ENCODE measurements at places on chromosomes 13 and 19.

DNA sequence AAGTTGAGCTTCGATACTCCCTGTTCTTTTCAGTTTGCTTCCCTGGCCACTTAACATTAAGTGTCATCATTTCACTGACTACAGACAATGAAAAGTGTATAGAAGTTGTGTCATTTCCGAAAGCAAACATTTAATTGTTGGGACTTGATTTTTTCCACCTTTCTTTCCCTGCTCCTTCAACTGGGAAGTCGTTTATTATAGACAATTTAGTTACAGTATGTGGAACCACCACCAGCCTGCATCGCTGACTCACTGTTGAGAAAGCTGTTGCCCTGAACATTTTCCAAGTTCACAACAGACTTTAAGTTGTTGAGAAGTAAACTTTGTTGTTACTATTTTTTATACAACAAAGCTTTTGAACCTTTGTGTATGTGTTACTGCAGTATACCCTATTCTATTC lies 788.4 kb upstream of the PRR20A start:
- DNase-seq: no peak

- DNase-seq: no peak
These were observed 42.8 kb upstream of the SLC46A3 start for GRCh38 chr13:28761586-28761985.

DNA sequence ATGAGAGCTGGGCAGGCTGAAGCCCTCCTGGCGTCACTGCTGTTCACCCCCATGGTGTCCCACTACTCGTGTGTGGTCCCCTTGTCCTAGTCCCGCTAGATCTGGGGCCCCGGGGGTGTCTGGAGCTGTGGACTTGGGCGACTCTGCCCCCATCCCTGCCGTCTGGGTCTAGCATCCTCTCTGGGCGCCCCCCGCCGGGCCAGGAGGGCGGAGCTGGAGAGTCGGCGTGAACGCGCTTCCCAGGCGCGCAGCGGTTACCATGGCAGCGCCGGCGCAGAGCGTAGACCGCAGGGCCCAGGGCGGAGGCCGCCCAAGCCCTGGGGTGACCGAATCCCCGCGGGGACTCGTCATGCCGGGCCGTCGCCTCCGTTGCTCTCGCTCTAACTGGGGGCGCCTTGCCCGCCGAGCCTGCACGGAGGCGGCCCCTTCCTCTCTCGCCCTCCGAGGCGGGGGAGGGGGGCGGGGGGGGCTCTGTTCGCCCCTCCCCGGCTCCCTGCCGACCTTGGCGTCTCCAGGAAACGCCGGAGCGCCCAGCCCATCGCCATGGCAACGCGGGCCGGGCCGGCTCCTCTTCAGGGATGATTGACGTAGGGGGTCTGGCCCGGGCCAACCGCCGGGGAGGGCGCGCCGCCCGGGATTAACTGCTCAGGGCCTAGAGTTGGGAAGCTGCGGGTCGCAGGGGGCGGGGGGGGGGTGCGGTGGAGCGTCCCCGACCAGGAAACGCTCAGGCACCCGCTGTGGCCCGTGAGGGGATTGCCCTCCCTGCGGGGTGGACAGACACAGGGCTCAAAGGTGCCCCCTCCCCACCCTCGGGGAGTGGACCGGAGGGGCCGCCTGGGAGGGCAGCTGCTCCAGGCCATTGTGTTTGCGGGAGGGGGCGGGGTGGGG lies 8.9 kb downstream of the ISYNA1 start:
- DNase-seq: peak; percentile 69

DNA sequence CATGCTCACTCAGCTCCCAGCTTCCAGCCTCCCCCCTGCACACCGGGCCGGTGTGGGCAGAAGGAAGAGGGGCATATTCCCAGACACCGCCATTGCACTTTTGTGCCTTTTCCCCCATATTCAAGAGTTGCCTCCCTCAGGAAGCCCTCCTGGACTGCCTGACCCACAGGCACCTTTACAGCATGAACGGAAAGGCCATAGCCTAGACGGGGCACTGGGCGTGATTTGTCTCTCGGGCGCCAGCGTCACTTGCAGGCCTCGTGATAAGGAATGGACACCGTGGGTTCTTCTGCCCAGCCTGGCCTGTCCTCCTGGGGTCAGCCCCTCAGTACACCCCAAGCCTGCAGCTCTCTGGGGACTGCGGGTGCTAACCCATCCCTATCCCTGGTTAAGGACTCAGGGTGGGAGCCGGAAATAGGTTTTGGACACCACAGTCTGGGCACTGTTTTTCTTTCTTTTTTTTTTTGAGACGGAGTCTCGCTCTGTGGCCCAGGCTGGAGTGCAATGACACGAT lies 933 bp upstream of the UQCR11 start:
- DNase-seq: no peak

DNA sequence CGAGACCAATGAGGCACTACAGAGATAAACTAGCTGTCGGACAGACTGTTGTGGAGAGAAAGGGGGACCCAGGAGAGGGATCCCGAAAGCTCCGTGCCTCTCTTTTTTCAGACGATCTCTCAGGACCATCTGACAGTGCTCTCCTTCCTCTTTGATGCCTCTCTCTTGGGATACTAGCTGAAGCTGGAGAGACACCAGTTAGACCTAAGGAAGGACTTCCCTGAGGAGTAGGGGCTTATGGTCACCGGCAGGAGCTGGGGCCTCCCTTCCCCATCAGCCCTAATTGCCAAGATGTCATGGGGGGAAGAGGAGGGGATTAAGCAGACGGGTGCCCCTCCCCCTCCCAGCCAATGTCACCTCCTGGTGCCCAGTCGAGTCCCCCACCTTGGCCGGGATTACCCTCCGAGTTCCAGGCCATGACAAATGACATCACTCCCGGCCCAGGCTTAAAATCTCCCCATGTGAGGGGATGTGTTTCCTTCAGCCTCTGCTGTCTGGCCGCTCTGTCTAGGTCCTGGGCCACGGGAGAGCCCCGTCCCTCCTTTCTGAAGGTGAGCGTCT lies at the start of gene CRX:
CRX (plus strand) TSS at position 478 of the 561 bp plus-strand sequence. CDS start 12,507 bp downstream, outside the sequence.
- DNase-seq: no peak

DNA sequence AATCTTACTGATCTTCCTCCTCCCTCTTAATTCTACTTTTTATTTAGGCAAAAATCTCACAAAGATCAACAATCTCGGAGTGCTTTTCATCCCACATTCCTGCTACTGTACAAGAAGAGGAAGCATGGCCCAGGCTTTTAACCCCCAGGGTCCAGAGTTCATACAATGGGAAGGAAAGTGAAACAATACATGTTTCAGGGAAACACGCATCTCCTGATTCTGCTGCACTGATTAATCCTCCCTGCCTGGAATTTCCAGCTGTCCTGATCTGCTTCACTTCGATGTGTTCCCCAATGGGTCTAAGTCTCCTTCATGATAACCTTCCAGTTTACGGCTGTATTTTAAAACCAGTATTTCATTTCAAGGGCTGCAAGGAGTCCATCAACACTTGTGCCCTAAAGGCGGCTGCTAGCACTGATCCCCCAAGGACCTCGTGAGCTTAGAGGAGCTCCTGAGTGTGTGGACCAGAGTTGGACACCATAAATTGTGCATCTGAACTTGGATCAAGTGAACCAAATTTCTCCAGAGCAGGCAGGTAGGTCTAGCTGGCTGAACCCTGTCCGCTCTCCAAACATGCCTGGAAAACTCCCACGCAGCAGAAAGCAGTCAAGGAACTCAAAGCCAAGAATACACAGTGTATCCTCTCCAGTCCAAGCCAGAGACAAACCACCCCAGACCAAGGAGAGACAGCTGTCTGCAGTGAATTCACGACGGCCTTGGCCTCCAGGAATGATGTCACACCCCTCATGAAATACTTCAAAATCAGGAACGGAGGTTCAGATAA lies 44.3 kb downstream of the COL4A1 start:
- no peak for DNase-seq

DNA sequence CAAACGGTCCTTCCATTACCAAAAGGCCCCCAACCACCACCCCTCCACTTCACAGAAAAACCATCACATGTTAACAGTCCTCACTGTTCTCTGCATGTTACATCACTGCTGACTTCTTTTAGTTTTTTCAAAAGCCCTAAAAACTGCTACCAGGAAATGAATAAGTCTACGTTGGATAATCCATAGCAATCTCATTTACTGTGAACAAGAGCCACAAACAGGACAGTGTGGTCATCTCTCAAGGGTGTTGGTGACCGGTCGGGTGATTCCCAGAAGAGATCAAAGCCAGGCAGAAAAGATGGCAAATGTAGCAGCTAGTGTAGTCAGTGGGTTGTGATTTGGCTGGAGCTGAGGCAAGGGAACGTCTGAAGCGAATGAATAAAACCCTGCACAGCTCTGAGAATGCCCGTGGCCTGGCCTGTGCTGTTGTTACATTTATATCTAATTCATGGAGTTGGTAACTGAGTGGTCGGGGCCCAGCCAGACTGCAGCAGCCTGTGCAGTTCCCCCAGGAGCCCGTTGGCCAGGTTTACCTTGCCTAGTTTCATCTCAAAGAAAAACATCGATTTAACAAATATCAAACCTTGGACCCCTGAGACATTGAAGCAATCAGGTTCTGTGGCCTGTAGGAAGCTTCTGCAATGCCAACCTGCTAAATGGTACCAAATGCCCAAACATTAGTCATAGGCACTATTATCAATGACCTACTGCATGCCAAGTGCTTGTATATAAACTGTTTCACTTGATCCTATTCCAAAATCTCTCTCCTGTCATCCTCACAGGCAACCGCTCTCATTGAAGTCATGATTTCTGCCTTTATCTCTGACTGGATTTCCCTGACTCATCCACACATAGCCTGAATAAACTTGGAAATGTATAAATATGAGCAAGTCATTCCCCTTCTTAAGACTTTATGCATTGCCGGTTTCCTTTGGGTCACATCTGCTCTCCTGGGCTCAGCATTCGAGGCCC lies 153.8 kb upstream of the SERP2 start:
- no peak for DNase-seq

DNA sequence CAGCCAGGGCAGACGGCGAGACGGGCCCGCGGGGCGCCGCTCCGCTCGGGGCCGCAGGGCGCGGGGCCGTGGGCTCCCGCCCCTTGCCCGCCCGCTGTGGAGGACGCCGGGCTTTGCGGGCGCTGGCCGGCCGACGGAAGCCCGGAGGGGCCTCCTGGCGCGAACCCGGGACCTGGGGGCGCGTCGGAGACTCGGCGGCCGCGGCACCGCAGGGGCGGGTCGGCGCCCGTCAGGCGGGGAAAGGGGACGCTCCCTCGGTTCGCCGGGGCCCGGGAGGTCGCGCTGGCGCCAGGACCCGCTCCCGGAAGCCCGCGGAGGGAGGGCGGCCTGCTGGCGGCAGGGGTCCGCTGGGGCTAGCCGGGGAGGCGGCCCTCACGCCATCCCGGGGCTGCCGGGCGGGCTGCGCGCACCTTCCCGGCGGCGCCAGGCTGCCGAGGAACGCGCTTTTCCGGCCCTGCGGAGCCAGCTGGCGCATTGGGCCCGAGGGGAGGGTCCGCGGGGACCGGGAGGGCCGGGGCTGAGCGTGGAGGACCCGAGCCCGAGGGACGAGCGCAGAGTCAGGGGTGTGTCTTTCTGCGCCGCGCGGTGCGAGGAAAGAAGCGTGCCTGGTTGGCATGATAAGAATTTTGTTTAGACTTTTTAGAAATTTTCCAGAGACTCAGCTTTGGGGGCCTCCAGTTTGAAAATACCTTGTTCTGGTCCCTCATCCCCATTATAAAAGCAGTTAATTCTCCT lies 511 bp downstream of the GARRE1 start:
- no peak for DNase-seq

DNA sequence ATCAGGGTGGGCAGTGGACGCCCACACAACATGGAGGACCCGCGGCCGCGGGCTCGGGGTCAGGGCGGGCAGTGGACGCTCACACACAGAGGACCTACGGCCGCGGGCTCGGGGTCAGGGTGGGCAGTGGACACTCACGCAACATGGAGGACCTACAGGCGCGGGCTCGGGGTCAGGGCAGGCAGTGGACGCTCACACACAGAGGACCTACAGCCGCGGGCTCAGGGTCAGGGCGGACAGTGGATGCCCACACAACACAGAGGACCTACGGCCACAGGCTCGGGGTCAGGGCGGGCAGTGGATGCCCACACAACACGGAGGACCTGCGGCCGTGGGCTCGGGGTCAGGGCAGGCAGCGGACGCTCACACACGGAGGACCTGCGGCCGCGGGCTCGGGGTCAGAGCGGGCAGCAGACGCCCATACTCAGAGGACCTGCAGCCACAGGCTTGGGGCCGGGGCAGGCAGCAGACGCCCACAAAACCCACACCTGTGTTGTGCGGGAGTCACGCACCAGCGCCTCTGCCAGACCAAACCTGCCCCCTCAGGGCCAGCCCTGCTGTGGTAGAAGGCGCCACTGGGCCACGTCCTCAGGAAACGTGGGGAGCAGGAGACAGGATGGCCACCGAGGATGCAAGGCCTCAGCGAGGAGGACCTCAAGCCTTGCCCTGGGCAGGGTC lies 27.6 kb upstream of the C13orf46 start:
- DNase-seq: no peak

GRCh38 chr13:28954810-28955209 lies 134.7 kb downstream of the MTUS2 start:
- DNase-seq: no peak

DNA sequence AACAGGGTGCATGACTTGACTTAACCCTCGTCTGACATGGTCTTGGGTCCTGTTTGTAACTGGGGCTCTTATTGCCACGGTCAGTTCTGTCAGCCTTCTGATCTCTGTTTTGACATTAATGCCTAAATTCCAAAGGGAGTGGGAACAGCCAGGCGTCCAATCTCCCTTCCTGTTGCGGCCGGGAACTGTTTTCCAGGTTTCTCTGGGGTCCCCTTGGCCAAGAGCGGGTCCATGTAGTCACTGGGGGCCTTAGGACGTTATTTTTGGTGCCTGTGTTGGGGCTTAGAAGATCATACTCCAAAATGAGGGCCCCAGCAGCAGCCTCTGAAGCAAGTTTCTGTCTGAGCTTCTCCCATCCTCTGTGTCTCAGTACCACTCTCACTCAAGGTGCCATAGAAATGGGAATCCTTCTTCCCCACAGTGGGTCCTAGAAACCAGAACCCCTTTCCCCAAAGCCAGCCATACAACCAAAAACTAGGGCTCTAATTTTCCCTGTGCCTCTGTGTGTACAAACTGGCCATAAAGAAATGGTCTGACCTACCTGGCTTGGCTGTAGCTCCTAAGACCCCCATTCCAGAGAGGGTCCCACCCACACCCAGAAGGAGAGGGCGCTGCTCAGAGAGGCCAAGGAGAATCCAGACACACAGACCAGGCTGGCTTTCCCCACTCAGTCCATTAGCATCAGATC lies 50.4 kb downstream of the C13orf46 start:
- DNase-seq: no peak

GRCh38 chr19:540867-541637 lies 2.8 kb upstream of the GZMM start:
- DNase-seq: no peak

GRCh38 chr19:48330012-48330681 lies 4.8 kb downstream of the EMP3 start:
- DNase-seq: peak; percentile 91

Measured in NCI-H1694 treated with DMSO at 0.1 percent for 48 hours (cell line).